ENCODE measurements at places on chromosomes 13 and 19.

DNA sequence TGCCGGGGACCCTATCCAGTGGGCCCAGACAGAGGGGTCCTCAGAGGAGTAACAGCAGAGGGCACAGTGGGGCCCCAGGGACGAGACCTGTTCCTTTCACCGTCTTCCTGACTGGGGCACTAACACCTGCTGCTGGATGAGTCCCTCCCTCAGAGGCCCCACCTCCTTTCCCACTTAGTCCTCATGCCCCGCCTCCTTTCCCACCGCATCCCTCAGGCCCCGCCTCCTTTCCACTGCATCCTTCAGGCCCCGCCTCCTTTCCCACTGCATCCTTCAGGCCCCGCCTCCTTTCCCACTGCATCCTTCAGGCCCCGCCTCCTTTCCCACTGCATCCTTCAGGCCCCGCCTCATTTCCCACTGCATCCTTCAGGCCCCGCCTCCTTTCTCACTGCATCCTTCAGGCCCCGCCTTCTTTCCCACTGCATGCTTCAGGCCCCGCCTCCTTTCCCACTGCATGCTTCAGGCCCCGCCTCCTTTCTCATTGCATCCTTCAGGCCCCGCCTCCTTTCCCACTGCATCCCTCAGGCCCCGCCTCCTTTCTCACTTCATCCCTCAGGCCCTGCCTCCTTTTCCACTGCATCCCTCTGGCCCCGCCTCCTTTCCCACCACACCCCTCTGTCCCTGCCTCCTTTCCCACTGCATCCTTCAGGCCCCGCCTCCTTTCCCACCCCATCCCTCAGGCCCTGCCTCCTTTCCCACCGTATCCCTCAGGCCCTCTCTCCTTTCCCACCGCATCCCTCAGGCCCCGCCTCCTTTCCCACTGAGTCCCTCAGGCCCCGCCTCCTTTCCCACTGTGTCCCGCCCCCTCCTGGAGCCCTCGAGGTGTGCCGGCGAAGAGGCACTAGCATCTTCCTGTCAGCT is 6.7 kb downstream of the SPPL2B start:
- peak; percentile 13 for DNase-seq

GRCh38 chr13:111508902-111509509 is 188.6 kb downstream of the TEX29 start:
- no peak for DNase-seq

GRCh38 chr19:38056646-38057045 is 149.6 kb downstream of the SIPA1L3 start:
- no peak for DNase-seq

DNA sequence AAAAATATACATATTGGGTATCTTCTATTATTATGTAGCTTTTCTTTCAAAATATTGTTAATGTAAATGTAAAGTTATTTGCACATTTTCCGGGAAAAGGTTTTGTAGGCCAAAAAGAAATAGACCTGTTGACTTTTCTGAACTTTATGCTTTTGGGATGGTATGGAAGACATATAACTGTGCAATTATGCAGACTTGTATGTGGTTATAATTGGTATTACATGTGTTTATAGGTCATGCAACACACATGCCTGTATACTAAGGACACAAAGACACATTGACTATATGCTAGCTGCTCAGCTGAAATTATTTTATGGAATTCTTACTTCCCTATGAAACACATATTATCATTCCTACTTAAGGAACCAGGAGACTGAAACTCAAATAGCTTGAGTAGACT is 2.3 kb upstream of the NBEA start:
- no peak for DNase-seq

- no peak for DNase-seq
These were observed 18.3 kb downstream of the ZNF527 start for GRCh38 chr19:37389234-37389633.

DNA sequence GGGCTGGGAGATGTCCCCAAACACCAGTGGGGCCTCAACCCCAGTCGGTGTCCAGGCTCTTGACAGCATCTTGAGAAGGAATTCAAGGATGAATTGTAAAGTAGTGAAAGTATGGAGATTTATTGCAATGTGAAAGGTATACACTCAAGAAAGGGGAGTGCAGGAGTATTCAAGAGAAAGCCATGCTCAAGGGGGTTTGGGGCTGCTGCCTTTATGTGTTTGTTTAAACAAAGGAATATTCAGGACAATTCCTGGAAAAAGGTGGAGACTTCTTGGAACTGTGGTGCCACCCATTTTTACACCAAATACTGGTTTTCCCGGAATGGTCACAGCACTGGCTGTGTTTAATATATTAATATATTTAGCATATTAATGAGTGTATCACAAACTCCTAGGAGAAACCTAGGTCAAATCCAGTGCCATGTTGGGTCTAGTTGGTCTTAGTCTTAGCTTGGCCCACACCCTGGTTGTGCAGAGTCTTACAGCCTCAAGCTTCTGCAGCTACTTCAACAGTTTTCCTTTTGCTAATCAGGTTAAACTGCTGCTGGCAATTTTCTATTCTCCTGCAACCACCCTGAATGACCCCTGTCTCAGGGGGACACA is 138.5 kb upstream of the TMTC4 start:
- no peak for DNase-seq

GRCh38 chr13:31890946-31891345 is 140.6 kb upstream of the FRY start:
- DNase-seq = peak; percentile 40

DNA sequence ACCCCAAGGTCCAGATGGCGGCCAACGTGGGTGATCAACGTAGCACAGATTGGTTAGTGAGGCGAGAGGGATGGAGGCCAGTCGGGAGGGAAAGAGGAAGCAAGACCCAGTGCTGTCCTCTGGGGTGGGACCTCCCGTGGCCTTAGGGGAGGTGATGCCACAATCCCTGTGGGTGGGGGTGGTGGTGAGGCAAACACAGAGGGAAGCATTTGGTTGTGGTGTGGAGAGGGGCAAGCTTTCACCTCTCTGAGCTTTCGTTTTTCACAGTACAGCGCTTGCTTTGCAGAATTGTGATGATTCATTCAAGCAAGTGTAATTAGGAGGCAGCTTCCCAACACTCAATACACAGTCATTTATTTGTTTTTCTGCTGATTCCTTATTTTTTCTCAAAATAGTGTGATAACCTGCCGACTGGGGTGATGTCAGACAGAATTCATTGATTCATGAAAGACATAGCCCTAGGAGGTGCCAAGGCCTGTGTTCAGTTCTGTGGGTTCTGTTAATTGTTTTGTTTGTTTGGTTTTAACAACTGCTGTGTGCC is 2.4 kb downstream of the LENG8 start:
- DNase-seq = no peak

- DNase-seq = no peak
These were observed 342.3 kb downstream of the GPC5 start for GRCh38 chr13:91740756-91741155.

DNA sequence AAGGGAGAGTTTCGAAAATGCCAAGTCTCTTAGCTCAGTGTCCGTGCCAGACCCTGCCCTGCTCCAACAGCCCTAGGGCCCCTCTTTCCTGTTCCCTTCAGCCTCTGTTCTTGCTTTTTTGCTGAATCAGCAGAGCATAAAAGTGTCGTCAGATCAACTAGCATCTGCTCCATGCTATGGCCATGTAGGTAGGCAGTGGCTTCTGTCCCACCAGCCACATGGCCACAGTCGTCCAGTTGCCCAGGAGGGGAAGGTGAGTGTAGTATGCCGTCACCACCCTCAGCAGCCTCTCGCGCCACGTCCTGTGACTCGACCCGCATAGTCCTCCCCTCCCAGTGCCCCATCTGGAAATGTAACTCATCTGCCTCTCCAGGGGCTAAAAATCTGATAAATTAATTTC is 50.9 kb upstream of the ATP11A start:
- no peak for DNase-seq

- peak; percentile 80 for DNase-seq
These were observed 1051.5 kb downstream of the DIAPH3 start for GRCh38 chr13:59112221-59112718.

- DNase-seq = peak; percentile 43
These were observed 4.2 kb upstream of the MADCAM1 start for GRCh38 chr19:492091-492531.

- no peak for DNase-seq
These were observed 514 bp upstream of the ARGLU1 start for GRCh38 chr13:106568299-106569003.

DNA sequence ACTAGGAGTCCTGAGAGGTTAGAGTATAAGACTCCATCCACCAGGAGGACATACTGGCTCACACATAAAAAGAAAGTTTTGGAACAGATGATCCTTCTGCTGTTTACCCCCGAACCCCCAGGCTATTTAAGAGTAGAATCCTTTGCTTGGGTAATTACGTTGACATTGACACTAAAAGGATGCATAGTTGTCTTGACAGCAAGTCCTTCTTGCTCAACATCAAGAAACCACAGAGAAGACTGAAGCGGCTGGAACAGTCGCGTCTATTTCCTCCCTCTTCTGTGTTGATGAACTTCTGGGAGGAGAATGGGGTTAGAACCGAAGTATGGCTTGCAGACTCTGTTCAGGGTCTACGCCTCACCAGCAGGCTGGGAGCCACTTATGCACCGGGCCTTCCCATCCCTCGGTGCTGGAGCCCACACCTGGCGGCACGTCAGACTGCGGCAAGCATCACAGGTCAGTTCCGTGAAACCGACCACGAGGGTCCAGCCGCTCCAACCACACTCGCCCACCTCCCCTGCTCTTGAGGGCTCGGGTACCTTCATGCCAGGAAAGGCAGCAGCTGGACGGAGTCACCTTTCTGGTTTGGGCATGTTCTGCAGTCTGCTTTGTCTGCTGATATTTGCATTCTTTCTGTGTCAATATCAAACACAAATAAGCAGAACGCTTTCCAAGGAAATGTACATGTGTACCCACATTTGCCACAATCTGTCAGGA is 42.4 kb upstream of the RANBP3 start:
- no peak for DNase-seq

DNA sequence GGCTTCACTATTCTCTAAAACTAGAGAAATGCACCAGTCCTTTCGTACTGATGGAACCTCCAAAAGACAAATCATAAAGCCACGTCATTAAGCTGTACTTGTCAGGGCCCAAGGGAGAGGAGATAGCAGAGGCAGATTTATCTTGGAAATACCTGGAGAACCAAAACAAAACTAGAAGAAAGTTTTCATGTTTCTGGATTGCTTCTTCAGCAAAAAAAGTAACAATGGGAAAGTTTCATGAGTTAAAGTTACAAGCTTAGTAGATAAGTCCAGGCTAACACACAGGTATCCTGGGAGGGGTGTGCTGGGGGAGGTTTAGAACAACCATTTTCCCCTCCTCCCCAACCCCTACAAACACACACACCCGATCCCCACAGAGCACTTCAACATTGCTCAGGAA is 21.6 kb downstream of the RANBP3 start:
- DNase-seq = no peak

- DNase-seq = peak; percentile 17
These were observed 1.7 kb upstream of the ZNF446 start for GRCh38 chr19:58474291-58474996.
